ENCODE measurements at places on chromosomes 7 and 10.

GRCh38 chr10:121710207-121710606 lies 112.0 kb upstream of the FGFR2 start:
- no peak for DNase-seq

- no peak for DNase-seq
Observed at GRCh38 chr10:68233046-68233445, 1.1 kb upstream of the ATOH7 start.

DNA sequence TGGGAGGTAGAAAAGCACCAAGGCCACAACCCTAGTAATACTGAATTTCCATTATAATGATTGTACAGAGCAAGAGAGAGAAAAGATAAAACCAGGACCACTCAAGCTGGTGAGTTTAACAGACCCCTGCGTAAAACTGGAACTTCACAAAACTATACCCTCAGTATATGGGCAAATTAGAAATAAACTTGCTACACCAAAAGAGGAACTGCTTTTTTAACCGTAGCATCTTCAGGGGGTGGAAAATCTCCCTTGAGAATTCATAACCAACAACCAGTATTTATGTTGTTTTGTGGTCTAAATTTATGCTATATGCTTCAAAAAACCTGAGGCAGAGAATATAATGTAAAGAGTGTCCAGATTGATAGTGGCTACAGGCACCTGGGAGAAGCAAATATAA lies 171.2 kb downstream of the SGMS1 start:
- no peak for DNase-seq

- DNase-seq = no peak
Observed at GRCh38 chr10:31268444-31269303, 50.3 kb upstream of the ZEB1 start.

- DNase-seq = no peak
Observed at GRCh38 chr10:128156999-128157755, 31.0 kb upstream of the MKI67 start.

GRCh38 chr7:10724449-10724848 lies 249.2 kb upstream of the PHF14 start:
- no peak for DNase-seq

- DNase-seq = no peak
Observed at GRCh38 chr10:61836888-61837754, 64.4 kb upstream of the ARID5B start.

GRCh38 chr10:70535001-70535400 lies 56.4 kb downstream of the PALD1 start:
- no peak for DNase-seq

DNA sequence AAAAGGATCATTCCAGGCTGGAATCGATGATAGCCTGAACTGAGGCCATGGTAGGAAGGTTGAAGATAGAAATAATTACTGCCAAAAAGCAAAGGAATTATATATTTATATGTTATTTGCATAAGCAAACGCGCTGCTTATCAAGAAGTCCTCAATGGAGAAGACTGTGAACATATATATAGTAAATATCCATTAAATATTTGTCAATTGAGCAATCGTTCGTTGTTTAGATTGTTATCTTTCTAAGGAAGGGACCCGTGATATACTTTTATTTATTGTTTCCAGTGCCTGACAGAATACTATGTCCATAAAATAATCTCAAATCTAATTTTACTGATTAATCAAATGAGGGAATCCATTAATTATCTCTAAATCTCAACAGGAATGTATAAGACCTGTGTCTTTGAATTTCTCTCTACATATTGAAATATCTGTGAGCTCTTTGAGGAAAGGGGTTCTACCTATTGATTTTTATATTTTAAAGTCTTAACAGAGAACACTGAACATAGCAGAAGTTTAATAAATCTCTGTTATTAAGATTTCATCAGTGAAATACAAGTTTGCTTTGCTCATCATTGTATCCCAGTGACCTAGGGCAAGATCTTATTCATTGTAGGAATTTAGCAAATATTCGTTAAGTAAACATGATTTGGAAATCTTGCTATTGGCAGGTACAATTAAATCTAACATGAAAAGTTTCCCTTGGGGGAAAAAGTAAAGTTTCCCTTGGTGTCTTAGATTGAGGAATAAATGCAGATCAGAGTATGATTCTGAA lies 12.0 kb upstream of the HERC4 start:
- DNase-seq = no peak

GRCh38 chr7:110800984-110801383 lies 289.9 kb upstream of the LRRN3 start:
- DNase-seq = no peak

GRCh38 chr7:16743236-16743635 lies 10.3 kb upstream of the TSPAN13 start:
- no peak for DNase-seq

DNA sequence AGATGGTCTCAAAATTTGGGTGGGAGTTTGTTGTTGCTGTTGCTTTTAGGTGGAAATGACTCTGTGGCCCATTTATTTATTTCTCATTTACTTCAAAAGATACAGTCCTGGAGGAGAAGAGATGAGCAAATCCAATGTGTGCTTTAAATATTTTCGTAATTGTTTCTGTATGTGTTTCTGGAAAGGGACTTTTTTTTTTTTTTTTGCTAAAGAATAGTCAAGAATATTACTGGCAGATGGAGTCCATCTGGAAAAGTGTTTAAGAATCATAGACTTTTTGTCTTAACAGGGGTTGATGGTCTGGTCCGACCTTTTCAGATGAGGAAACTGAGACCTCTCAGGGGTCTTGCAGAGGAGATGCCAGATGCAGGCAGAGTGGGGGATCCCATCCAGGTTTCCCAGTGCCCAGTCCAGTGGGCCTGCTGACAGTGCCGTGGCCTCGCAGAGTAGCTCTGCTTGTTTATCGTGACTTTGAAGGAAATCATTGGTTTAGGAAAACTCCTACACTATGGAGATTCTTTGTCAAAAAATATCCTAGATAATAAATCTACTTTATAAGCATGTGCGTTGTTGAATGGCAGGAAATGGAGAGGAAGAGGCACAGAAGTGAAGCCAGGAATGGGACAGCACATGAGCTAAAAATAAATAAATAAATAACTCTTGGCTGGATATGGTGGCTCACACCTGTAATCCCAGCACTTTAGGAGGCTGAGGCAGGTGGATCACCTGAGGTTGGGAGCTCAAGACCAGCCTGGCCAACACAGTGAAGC lies 164.3 kb upstream of the SVIL start:
- no peak for DNase-seq

Data from CD4-positive, alpha-beta T cell treated with Interleukin-4 for 1 hour (primary cell).